ENCODE measurements at places on chromosomes 4 and X.
A peak's percentile ranks its signal among the peaks of the same experiment; 100 is the strongest.

- DNase-seq = no peak
These were observed 722 bp downstream of the SLC10A7 start for GRCh38 chr4:146520896-146521540.

DNA sequence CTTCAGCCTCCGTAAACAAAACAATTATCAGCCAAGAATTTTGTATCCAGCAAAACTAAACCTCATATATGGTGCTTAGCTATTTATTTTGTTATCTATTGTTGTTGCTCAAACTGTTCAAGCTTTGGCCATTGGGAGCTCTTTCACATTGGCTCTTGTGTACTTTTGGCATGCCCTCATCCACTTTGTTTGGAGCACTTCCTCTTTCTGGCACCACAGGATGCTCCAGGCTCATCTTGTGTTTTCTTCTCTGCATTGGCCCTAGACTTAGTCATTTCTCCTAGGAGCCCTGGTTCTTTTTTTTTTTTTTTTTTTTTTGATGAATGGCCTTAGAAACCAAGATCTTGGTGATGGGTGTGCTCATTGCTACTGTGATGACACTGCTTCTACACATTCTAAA lies 74.5 kb downstream of the DIPK2B start:
- no peak for DNase-seq

GRCh38 chr4:48815483-48815882 lies 15.4 kb upstream of the OCIAD1 start:
- DNase-seq = no peak

GRCh38 chr4:1300466-1301455 lies 11.1 kb downstream of the MAEA start:
- DNase-seq = no peak

- no peak for DNase-seq
These were observed 229.8 kb upstream of the SFRP2 start for GRCh38 chr4:154018659-154019058.

GRCh38 chrX:46754586-46755061 lies 4.3 kb downstream of the SLC9A7 start:
- DNase-seq = no peak

- DNase-seq = peak; percentile 14
These were observed 269.0 kb upstream of the PABPC4L start for GRCh38 chr4:134470544-134470943.

DNA sequence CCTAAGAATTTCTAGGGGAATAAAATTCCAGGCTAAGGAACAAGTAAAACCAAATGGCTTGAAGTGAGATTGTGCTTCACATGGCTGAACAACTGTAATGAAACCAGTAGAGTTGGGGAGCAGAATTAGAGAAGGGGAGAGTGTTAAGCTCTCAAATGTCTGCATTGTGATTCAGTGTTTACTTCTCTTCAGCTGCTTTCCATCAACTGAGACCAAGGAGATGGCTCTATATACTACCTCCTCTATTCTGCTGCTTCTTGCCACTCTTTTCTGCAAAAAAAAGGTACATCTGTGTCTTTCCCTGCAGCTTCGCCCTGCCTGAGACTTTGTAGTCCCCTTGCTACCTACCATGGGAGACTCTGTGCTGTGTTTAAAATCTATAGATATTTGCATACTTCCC lies 73.5 kb downstream of the WDFY3 start:
- no peak for DNase-seq

GRCh38 chrX:78555401-78555980 lies 103.6 kb downstream of the RTL3 start:
- no peak for DNase-seq

- no peak for DNase-seq
These were observed 331.0 kb upstream of the EMCN start for GRCh38 chr4:100848841-100849240.

DNA sequence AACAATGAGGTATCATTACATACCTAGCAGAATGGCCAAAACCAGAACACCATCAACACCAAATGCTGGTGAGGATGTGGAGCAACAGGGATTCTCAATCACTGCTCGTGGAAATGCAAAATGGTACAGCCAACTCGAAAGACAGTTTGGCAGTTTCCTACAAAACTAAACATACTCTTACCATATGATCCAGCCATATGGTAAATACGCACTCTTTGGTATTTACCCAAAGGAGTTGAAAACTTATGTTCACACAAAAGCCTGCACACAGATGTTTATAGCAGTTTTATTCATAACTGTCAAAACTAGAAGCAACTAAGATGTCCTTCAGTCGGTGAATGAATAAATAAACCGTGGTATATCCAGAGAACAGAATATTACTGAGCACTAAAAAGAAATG lies 7.8 kb downstream of the CASP3 start:
- DNase-seq = no peak

DNA sequence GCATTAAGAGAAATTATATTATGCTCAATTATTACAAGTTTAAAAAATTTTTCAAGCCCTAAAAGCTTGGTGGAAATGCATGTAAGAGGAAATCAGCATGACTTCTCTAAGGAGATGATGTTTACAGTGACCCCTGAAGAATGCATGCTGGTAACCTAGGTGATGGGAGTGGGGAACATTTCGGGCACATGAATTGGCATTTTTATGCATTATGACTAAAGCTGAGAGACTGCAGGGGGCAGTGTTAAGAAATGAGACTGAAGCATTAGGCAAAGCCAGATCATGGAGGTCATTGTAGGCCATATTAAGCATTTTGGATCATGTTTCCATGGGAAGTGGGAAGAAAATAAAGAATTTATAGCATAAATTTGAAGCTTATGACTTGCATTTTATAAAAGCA lies 421.3 kb downstream of the FAT4 start:
- DNase-seq = no peak

DNA sequence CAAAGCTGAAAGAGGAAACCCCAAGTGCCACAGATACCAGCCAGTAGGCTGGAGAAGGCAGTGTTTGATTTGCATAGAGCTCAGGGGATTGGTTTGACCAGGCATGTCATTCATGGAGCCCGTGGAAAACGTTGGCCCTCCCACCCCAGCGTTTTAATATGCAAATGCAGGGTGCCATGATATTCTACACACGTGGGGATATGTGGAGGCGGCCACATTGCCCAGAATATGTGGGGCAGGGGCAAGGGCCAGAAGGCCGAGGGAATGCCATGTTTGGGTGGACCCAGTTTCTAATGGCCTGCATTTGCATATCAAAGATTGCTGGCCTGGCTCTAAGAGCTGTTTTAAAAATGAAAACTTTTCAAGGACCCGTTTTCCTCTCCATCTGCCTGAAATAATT lies 71.1 kb downstream of the MAP9 start:
- DNase-seq = no peak

DNA sequence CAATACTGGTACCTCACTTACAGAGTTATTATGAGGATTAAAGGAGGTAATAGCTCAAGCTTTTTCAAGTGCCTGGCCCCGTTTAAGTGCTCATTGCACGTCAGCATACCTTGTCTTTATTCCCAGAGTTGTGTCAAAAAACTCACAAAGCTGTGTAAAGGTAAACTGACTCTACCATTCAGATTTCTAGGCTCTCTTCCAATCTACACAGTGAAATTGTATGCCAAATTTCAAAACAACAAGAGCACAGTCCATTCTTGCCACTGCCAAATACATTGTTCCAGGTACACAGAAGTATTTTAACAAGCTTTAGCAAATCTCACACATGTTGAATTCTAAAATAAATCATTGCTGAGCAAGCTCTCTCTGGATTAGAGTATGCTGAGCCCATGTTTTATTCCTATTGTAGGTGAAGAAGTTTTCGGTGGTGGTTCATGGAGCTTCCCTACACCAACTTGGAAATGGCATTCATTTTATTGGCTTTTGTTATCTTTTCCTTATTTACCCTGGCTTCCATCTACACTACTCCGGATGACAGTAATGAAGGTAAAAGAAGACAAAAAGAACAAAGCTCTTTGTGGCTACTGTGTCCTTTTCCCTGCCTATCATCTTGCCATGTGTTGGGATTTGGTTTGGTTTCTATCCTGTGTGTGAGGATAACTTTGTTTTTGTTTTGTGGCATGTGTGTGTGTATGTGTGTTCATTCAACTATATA lies 16.2 kb downstream of the SMIM31 start:
- no peak for DNase-seq

DNA sequence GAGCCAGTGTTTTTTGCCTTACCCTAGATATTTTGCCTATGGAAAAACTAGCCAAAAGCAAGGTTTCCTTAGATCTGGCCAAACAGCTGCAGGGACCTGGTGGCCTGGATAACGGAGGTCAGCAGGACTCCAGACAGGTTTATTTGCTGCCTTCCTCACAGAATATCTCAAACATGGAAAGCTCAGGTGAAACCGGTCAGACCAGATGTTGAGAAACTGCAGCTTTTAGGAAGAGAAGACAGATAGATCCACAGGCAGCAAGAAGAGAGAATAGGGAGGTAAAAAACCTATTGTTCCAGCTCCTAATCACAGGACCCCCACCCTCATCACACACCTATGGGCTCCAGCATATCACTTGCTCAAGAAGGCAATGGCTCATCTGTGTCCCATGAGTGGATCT lies 16.2 kb downstream of the SLC16A2 start:
- DNase-seq = no peak

- no peak for DNase-seq
These were observed 217.4 kb upstream of the FGF13 start for GRCh38 chrX:138928737-138929459.

DNA sequence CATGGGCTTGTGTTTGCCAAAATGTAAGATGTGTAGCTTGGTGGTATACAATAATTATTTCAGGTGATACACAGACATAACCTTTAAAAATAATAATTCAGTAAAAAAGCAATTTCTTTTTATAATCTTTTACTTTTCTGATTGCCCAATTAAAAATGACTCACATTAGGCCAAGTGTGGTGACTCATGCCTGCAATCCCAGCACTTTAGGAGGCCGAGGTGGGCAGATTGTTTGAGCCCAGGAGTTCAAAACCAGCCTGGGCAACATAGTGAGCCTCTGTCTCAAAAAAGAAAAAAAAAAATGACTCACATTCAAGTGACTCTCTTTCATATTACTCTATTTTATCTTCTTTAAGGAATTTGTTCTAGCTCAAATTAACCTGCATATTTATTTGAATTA lies 449.4 kb upstream of the HTR2C start:
- no peak for DNase-seq

DNA sequence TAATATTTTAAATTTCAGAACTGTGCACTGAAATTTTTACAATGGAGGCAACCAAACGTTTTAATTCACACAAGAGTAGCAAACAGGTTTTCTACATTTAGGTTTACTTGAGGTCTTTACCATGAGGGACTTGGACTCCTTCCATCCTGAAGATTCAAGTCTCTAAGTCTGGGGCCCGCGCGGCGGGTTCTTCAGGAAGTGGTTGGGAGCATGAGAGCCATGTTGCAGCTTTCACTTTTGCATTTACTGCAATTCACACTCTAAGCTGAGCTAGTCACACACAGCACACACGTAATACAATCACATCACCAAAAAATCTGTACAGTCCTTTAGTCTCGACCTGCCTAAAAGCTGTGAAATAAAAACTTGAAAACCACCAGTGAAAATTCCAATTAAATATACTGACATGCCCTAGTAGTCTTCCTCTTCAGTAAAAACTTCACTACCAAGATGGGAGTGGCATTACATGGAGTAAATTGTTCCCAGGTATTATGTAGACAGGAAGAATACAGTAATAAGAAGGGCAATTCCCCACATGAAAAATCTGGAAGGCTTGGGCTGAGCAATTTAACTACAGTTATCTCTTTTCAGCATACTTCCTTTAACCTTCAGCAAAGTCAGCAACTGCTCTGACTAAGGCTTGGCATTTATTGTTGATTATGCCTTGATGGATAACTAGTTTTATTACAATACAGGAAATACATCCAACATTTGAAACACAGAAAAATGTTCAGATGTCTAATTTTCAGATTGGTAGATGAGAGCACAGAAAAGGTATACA lies 571.1 kb upstream of the DIPK2B start:
- no peak for DNase-seq

DNA sequence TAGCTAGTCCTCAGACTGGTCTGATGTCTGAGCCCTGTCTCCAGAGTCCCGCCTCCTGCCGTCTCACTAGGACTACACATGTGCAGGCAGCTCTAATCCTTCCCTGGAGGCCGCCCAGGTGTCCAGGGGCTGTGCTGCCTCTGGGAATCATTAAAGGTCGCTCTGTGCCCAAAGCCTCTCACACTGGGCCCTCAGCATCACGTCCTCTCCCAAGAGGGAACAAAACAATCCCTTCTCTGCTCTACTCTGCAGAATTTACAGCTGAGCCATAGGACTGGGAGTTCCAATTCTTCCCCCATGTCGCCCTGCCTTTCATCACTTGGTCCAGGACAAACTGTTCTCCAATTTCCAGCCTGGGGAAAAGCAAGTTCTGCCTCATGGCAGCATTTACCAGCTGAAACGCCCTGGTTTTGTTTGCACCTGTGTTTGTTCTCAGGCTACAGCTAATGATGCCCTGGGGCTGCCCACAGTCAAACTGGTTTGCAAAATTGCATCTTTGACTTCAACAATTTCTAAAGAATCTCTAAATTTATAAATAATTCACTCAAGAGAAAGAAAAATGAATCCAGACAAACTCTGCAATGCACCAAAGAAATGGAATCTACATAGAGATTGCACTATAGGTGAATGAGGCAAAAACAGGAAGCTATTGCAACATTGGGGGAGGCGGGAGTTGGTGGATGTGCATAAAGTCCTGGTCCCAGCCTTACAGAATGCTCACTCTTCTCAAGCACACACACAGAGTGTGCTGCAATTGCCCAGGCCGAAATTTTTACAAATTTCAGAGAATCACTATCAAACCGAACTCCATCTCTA lies 7.2 kb upstream of the MRFAP1 start:
- DNase-seq = no peak

- no peak for DNase-seq
These were observed 62.4 kb downstream of the ANAPC10 start for GRCh38 chr4:145035494-145036136.

DNA sequence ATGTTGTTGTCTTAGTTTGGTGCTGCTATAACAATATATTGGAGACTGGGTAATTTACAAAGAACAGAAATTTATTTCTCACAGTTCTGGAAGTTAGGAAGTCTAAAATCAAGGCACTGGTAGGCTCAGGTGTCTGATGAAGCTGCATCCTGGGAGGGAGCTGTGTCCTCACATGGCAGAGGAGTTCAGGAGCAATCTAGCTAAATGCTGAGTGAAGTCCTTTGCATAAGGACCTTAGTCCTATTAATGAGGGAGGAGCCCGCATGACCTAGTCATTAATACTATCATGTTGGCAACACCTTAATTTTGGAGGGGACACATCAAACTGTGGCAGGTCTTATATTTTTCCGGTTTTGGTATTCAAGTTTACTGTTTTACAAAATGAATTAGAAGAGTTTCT lies 36.0 kb upstream of the NSUN7 start:
- DNase-seq = no peak
